ENCODE measurements at places on chromosomes 3 and 15. TPM values are rescaled to one million over a fixed set of nuclear protein-coding genes. Genes with fewer than 3 reads are reported as not detected.

Gene LMAN1L
- total RNA-seq = not detected

Gene WDR76
- 15.7 TPM for total RNA-seq

DNA sequence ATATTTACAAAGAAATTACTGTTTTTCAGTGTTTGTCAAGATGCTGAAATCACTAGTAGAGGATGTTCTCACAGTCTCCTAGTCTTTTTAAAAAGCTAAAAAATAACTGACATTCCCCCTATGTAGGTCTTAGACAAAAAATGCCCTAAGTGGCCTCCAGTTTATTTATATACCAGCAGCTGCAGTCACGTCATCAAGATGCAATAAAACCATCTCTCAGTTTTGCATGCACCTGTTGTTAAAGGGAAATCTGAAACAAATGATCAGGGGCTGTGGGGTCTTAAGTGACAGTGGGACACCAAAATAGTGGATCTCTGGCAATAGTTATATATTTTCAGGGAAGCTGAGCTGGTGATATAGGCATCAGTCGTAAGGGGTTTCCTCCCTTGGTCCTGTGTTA is 146.5 kb upstream of the ARPP21 start:
- H3K36me3 ChIP-seq = no peaks in the 10 kb centered on the region
- H3K27ac ChIP-seq = no peak overlapping the region
- no peak overlapping the region for H3K4me3 ChIP-seq
- H3K4me1 ChIP-seq = no peaks in the 10 kb centered on the region
- DNase-seq = no peak
- no peaks in the 10 kb centered on the region for H3K27me3 ChIP-seq

Gene PLA2G4F
- total RNA-seq = 1.2 TPM

Gene PLA2G4E
- total RNA-seq = not detected

GRCh38 chr3:99923873-99924272 is 106.2 kb downstream of the CMSS1 start:
- peaks cover 27% of the 10 kb centered on the region for H3K4me1 ChIP-seq
- DNase-seq = no peak
- no peak overlapping the region for H3K4me3 ChIP-seq
- no peak overlapping the region for H3K27ac ChIP-seq

DNA sequence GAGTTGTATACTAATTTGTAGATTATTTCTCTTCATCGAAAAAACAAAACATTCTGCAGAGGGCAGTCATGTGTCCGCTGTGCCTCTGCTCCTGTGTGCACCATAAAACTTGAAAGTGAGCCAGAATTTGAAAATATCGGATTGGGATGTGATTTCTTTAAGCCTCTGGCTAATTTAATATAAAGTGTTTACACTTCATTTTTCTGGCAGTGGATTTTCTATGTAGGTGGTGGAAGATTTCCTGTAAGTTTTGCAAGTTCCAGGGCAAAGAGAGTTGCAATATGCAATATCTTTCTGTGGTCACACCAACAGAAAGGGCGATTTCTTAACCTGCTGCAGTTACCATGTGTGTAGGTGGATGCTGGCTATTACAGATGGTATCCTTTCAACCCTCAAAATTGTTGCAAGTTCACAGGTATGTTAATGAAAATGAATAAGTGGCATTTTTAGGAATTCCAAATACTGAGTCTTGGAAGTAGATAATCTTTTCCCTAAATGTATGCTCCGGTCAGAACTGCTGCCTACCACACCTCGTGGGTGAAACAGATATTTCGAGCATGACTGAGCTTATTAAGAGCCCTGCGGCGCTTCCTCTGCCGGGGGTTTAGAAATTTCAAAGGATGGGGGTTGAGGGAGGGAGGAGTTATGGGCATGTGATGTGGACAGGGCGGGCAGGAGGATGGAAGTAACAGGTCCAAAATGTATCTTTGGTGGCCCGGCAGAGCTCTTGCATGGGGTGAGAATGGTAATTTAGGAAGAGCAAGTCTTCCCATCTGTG is 134.0 kb downstream of the PGPEP1L start:
- peak; percentile 92 for DNase-seq
- H3K27me3 ChIP-seq = no peaks in the 10 kb centered on the region
- H3K4me1 ChIP-seq = peaks cover 80% of the 10 kb centered on the region
- H3K4me3 ChIP-seq = peak overlapping the region; percentile 44
- H3K27ac ChIP-seq = peak overlapping the region; percentile 95

DNA sequence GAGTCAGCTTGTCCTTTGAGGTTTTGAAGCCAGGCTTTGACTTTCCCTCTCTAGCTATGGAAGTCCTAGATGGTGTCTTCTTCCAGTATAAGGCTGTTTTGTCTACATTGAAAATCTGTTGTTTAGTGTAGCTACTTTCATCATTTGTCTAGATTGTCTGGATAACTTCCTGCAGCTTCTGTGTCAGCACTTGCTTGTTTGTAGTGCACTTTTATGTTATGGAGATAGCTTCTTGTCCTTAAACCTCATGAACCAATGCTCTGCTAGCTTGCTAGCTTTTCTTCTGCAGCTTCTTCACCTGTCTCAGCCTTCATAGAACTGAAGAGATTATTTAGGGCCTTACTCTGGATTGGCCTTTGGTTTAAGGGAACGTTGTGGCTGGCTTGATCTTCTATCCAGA is 43.8 kb downstream of the AKAP13 start:
- no peaks in the 10 kb centered on the region for H3K36me3 ChIP-seq
- peaks cover 6% of the 10 kb centered on the region for H3K4me1 ChIP-seq
- H3K4me3 ChIP-seq = no peak overlapping the region

GRCh38 chr3:42224178-42224577 is 41.8 kb downstream of the CCK start:
- no peak overlapping the region for H3K27ac ChIP-seq
- no peaks in the 10 kb centered on the region for H3K4me1 ChIP-seq
- DNase-seq = no peak
- no peaks in the 10 kb centered on the region for H3K36me3 ChIP-seq
- H3K4me3 ChIP-seq = no peak overlapping the region
- H3K27me3 ChIP-seq = no peaks in the 10 kb centered on the region

DNA sequence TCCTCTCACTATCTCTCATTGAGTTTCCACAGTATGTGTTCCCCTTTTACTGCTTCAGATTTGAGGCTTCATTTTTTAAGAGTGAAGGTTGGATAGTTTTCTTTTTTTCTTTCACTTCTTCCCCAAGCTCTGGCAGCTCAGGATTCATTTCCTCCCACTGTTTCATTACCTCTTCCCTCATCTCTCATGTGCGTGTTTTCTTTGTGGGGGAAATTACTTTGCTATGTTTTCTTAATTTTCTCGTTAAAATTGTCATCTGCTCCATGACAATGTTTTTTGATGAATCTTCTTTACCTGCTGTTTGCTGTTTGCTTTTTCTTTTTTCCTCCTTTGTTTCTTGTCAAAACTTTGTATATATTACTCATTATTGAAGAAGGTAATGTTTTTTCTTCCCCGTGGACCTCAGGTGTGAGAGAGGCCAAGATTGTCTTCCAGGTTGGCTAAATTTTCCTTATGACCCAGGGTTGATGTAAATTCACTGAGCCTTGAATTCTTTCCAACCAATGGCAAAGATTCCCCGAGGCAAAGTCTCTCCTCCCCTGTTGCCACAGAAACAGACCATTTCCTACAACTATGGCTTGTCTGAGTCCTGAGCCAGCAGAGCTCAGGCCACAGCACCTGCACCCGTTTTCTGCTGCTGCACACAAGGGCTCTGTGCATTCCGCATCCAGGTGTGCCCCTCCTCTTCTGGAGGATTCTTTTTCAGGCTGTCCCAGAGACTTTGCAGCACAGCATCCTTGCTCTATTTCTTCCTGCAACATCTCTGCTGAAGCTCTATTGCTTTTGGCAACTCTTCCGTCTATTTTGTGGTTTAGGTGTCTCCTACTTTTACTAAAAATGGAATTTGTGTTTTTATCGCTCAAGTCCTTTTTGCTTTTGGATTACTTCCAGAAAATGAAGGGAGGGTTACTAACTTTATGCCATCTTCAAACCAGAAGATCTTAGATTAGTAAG is 66.1 kb downstream of the NOX5 start:
- DNase-seq = peak; percentile 58
- no peak overlapping the region for H3K27ac ChIP-seq
- no peaks in the 10 kb centered on the region for H3K36me3 ChIP-seq
- H3K27me3 ChIP-seq = no peaks in the 10 kb centered on the region

DNA sequence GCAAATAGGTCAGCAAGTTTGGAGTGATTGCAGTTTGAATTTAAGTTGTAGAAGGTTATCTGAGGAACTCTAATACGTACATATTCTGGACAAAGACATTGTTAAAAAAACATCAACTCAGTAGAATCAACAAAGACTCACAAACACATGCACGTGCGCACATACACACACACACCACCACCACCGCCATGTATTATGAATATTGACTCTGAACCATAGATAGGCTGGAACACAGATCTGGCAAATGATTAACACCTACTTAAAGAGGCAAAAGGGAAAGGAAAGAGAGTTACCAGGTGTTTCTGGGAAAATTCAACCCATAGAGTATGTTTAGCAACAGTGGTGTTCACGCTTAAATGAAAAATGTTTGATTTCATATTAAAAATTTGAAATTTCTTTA is 334.2 kb upstream of the ALCAM start:
- H3K27me3 ChIP-seq = no peaks in the 10 kb centered on the region
- DNase-seq = no peak
- H3K36me3 ChIP-seq = no peaks in the 10 kb centered on the region
- no peaks in the 10 kb centered on the region for H3K4me1 ChIP-seq
- no peak overlapping the region for H3K4me3 ChIP-seq
- H3K27ac ChIP-seq = no peak overlapping the region

Gene CHRNA5
- total RNA-seq = 10.7 TPM

Gene CCR8
- total RNA-seq = not detected

- no peaks in the 10 kb centered on the region for H3K36me3 ChIP-seq
- no peaks in the 10 kb centered on the region for H3K4me1 ChIP-seq
- H3K27me3 ChIP-seq = no peaks in the 10 kb centered on the region
- DNase-seq = no peak
These were observed 73.7 kb downstream of the PLD1 start for GRCh38 chr3:171736556-171736955.

Gene C3orf20
- not detected for total RNA-seq

DNA sequence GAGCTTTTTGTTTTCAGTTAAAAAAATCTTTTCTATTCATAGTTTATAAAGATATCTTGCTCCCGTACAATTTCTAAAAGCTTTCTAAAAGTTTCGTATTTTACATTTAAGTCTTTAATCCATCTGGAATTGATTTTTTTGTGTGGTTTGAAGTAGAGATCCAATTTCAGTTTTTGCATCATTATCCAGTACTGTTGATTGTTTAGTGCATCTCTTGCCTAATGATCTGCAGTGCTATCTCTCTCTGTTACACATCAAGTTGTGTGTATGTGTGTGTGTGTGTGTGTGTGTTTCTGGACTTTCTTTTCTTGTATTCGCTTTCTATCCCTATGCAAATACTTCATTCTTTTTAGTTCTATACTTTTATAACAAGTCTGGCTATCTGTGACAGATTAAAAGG is 605.8 kb upstream of the DPPA4 start:
- no peaks in the 10 kb centered on the region for H3K36me3 ChIP-seq
- no peaks in the 10 kb centered on the region for H3K27me3 ChIP-seq
- no peak for DNase-seq
- no peaks in the 10 kb centered on the region for H3K4me1 ChIP-seq

GRCh38 chr3:50390508-50391224 is 31.3 kb upstream of the TMEM115 start:
- no peak for DNase-seq
- no peaks in the 10 kb centered on the region for H3K27me3 ChIP-seq
- H3K4me1 ChIP-seq = peaks cover 8% of the 10 kb centered on the region
- H3K27ac ChIP-seq = no peak overlapping the region
- H3K36me3 ChIP-seq = no peaks in the 10 kb centered on the region
- H3K4me3 ChIP-seq = no peak overlapping the region

DNA sequence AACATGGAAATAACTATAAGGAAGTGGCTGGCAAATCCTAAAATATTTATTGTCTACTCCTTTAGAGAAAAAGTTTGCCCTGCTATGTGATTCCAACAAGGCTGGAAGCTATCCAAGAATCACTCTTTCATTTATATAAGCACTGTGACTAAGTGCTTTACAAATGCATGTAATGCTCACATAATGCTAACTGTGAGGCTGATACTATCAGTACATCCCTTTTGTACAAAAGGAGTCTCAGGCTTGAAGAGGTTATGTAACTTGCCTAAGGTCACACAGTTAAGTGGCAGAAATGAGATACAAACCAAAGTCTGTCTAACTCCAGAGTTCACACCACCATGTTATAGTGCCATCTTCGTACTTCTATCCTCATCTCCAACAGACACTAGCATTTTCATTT is 17.0 kb downstream of the TOPBP1 start:
- peaks cover 15% of the 10 kb centered on the region for H3K4me1 ChIP-seq
- H3K27me3 ChIP-seq = no peaks in the 10 kb centered on the region
- peaks cover 33% of the 10 kb centered on the region for H3K36me3 ChIP-seq

DNA sequence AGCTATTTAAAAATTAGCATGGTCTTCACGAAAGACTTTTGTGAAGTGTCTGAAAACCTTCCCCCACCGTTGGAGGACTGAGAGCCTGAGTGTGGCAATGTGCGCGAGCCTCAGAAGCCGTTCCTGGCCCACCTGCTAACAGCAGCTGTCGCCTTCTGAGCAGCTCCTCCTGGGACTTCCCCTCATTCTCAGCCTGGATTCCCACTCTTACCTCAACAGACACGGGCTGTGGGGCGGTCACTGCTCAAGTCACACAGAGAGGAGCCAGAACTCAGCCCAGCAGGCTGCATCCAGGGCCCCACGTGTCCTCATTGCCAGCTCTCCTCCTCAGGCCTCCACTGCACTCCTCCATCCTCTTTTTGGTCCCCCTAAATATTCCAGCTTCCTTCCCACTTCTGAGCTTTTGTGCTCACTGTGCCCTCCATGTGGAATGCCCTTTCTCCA is 7.8 kb downstream of the DNASE1L3 start:
- no peak for DNase-seq
- peaks cover 17% of the 10 kb centered on the region for H3K4me1 ChIP-seq
- no peaks in the 10 kb centered on the region for H3K27me3 ChIP-seq

DNA sequence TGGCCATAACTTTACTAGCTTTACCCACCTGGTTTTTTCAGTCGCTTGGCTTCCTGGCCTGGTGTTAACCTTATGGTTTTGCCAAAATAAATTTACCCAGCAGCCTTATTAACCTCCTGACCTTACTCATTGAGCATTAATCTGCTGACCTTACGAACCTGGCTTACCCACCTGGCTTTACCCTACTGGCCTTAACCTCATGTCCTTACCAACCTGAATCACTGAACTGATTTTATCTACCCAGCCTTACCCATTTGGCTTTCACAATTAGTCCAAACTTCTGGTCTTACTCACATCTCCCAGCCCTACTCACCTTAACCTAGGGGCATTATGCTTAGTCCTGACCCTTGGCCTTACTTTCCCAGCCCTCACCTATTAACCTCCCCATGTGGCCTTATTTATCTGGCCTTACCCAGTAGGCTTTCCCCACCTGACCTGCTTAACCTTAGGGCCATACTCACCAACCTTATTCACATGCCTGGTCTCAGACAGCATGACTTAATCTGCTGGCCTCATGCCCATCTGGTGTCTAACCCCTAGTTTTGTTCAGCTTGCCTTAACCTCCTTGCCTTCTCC is 93.4 kb downstream of the IL12A start:
- no peak overlapping the region for H3K27ac ChIP-seq
- no peak for DNase-seq
- no peaks in the 10 kb centered on the region for H3K27me3 ChIP-seq
- H3K36me3 ChIP-seq = no peaks in the 10 kb centered on the region

Gene STRC
- 0.59 TPM for total RNA-seq

Gene SPATA16
- not detected for total RNA-seq

- no peak overlapping the region for H3K4me3 ChIP-seq
- 0 out of 2 replicates have a peak, but pooled peaks cover 14% of the 10 kb centered on the region for H3K27me3 ChIP-seq
- DNase-seq = no peak
- no peaks in the 10 kb centered on the region for H3K36me3 ChIP-seq
- no peaks in the 10 kb centered on the region for H3K4me1 ChIP-seq
- no peak overlapping the region for H3K27ac ChIP-seq
These were observed 2.7 kb downstream of the RFTN1 start for GRCh38 chr3:16510620-16511319.
